Thoracic aorta (tissue), 2 donors: ENCODE measurements at places on chromosomes 16 and 17. TPM values are rescaled to one million over a fixed set of nuclear protein-coding genes. Genes with fewer than 3 reads are reported as not detected.

PRR35 gene
- not detected for total RNA-seq

DNA sequence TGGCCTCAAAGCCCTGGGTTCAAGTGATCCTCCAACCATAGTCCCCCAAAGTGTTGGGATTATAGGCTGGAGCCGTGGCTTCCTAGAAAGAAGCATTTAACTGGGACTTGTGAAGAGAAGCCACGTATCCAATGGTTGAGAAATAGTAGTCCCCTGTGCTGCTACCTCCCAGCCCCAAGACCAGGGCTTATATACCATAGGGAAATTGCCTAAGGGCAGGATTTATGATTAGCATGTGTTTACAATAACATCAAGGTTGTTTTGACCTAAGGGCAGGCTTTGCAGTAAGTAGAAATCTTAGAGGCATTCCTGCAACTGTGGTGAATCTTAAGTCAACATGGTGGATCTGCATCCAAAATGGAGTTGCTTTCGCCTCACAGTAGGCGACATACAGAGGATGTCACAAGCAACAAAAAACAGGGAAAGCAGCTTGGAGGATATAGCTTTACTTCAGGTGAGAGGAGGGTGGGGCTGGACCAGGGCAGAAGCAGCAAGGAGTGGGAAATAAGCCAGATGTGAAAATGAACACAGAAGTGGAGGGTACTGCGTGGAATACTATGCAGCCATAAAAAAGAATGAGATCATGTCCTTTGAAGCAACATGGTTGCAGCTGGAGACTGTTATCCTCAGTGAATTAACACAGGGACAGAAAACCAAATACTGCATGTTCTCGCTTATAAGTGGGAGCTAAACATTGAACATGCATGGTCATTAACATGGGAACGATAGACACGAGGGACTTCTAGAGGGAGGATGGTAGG, 18.7 kb upstream of the NSMCE1 start:
- no peak overlapping the region for H3K4me3 ChIP-seq
- H3K27me3 ChIP-seq = no peaks in the 10 kb centered on the region
- H3K4me1 ChIP-seq = peaks cover 13% of the 10 kb centered on the region
- DNase-seq = no peak

STXBP4 gene
- 31.4 TPM for total RNA-seq

PHF12 gene
- 99.4 TPM for total RNA-seq

CCL16 gene
- total RNA-seq = not detected

DNA sequence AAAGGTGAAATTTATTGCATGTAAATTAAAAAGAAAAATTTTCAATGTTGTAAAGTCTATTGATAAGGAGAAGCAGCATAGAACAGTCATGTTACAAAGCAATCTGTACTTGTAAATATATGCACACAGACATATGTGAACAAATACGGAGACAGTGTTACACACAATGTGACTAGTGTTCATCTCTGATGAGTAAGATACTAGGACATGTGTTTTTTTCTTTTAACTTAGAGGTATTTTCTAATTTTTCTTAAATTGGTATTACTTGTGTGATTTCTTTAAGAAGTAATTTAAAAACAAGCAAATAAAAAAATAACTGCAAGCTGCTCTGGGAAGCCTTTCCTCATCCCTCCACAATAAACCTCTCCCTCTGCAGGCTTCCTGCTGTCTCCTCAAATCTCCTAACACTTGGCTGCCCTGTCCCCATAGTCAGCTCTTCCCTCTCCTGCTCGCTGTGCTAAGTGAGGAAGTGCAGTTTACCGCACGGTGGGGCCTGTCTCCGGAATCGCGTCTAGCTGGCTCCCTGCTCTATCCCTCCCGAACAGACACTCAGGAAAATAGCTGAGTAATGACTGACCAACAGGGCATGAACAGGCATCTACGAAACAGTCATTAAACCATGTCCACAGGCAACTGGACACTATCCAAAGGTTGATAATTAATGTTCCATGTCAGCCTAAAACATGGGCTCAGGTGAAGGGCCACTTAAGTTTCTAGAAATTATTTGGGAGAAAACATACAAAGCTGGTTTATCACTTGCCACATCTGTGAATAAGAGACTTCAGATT, 35.9 kb downstream of the CMTM4 start:
- H3K27ac ChIP-seq = peak overlapping the region; percentile 59
- H3K4me3 ChIP-seq = peak overlapping the region; percentile 4

CDRT4 gene
- total RNA-seq = 22.2 TPM

- no peaks in the 10 kb centered on the region for H3K4me1 ChIP-seq
- no peaks in the 10 kb centered on the region for H3K27me3 ChIP-seq
- H3K4me3 ChIP-seq = no peak overlapping the region
- H3K36me3 ChIP-seq = peaks cover 66% of the 10 kb centered on the region
- no peak for DNase-seq
Measured at GRCh38 chr17:79082311-79083190, 7.9 kb downstream of the ENGASE start.

DNA sequence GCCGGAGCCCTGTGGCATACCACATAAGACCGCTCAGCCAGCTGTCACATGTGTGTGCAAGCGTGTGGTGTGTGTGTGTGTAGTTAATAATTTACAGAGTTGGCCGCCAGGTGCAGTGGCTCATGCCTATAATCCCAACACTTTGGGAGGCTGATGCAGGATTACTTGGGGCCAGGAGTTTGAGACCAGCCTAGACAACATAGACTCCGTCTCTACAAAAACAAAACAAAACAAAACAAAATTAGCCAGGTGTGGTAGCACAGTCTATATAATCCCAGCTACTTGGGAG, 20.4 kb downstream of the SOCS1 start:
- no peaks in the 10 kb centered on the region for H3K36me3 ChIP-seq
- H3K27me3 ChIP-seq = no peaks in the 10 kb centered on the region
- no peak overlapping the region for H3K4me3 ChIP-seq
- H3K4me1 ChIP-seq = peaks cover 5% of the 10 kb centered on the region
- DNase-seq = no peak

DNA sequence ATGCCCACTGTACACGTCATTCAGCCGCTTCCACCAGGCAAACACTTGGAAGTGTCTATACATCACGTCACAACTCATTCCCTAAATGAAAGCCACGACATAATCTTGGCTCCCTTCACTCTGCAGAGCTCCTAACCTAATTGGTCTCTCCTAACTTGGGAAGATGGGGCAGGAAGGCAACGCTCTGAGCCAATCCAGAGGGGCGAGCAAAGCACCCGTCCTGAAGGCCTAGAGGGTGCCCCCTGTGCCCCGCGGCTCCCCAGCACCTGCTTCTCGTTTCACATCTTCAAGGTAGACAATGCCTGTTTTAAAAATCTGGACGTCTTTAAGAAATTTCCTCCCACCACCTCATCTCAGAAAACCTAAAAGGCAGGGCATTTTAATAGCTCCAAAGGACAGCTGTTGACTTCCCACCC, 1.0 kb downstream of the CSNK2A2 start:
- peak overlapping the region; percentile 90 for H3K4me3 ChIP-seq
- H3K27ac ChIP-seq = no peak overlapping the region
- peaks cover 9% of the 10 kb centered on the region for H3K4me1 ChIP-seq
- H3K36me3 ChIP-seq = no peaks in the 10 kb centered on the region
- DNase-seq = no peak
- H3K27me3 ChIP-seq = no peaks in the 10 kb centered on the region

GRCh38 chr17:8103549-8103948, 14.8 kb downstream of the ALOXE3 start:
- no peaks in the 10 kb centered on the region for H3K27me3 ChIP-seq
- H3K4me3 ChIP-seq = no peak overlapping the region
- no peaks in the 10 kb centered on the region for H3K4me1 ChIP-seq
- no peak overlapping the region for H3K27ac ChIP-seq
- DNase-seq = no peak

XYLT1 gene
- total RNA-seq = 13.1 TPM

DNA sequence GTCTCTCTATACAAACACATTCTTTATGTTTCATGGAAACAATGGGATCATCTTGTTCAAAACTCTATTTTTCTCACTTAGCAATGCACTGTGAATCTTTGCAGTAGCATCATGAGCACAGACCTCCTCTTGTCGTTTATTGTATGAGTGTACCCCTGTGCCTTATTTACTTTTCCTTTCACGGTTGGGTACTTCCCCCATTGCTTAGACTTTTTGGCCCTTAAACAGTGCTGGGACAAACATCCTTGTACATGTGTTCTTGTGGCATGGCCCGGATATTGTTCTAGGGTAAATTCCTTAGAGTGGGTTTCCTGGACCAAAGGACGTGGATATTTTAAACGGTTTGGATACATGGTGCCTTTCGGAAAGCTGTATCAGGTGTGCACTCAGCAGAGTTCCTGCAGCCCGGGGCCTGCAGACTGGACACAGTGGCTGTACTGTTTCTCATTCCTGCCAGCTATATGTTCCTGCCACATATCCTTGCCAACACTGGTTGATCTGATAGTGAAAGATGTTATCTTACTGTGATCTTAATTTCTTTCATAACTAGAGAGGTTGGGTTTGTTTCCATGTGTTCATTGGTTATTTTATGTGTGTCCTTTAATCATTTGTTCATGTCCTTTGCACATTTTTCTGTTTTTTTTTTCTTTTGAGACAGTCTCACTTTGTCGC, 111.1 kb downstream of the OR1D5 start:
- no peak overlapping the region for H3K27ac ChIP-seq
- H3K4me3 ChIP-seq = no peak overlapping the region
- H3K27me3 ChIP-seq = no peaks in the 10 kb centered on the region
- no peaks in the 10 kb centered on the region for H3K4me1 ChIP-seq
- DNase-seq = no peak

DNA sequence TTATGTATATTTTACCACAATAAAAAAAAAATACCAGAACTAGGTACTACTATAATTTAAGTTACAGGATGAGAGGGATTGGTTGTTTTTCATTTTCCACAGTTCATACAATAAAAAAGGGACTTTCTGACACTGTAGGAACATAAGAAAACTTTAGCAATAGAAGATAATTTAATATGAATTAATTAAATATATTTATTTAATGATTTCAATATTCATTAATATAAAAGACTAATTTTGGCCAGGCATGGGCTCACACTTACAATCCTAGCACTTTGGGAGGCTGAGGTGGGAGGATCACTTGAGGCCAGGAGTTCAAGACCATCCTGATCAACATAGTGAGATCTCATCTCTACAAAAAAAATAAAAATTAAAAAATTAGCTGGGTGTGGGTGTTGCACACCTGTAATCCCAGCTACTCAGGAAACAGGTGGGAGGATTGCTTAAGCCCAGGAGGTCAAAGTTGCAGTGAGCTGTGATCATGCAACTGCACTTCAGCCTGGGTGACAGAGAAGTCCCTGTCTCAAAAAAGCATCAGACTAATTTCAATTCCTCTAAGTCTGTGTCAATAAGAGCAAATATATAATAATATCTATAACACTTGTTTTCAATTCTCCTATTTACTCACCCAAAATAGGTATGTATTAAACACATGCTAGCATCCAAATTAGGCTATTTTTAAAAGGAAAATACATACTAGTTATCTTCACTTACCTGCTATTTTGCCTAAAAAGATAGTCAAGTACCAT, 79.6 kb downstream of the BRIP1 start:
- no peaks in the 10 kb centered on the region for H3K36me3 ChIP-seq
- no peak overlapping the region for H3K27ac ChIP-seq
- H3K4me1 ChIP-seq = no peaks in the 10 kb centered on the region
- no peak for DNase-seq

GRCh38 chr16:70746708-70747424, 54.1 kb downstream of the VAC14 start:
- no peak overlapping the region for H3K4me3 ChIP-seq
- peak; percentile 64 for DNase-seq
- peaks cover 70% of the 10 kb centered on the region for H3K4me1 ChIP-seq
- no peaks in the 10 kb centered on the region for H3K27me3 ChIP-seq

DNA sequence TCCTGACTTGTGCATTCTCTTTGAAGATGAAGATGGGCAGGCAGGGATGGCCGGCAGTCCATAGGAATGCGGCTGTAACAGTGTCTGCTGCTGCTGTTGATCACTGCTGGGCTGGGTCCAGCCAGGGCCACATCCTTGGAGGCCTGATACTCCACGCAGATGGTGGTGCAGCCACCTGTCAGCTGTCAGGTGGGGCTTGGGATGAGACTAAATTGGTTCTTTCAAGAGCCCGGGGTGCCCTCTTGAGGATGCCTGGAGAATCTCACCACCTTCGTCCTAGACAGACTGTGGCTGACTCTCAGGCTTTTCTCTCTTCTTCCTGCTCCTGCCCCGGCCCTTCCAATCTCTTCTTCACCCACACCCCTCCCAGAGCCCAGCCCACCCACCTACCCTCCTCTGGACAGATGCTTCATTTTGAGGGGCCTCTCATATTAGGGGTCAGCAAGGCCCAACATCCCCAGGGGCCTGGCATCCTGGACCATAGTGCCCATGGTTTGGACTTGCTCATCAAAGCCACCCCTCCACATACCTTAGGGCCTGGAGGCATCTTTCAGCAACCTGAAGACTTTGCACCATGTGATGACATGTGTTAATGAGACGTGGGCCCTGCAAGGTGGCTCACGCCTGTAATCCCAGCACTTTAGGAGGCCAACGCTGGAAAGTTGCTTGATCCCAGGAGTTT, 19.1 kb downstream of the OSBPL7 start:
- H3K4me3 ChIP-seq = no peak overlapping the region
- H3K36me3 ChIP-seq = peaks cover 5% of the 10 kb centered on the region
- no peaks in the 10 kb centered on the region for H3K27me3 ChIP-seq
- no peak for DNase-seq
- H3K4me1 ChIP-seq = no peaks in the 10 kb centered on the region
